HTR-8/SVneo (cell line): ENCODE measurements at places on chromosomes 7 and 10.
A peak's percentile ranks its signal among the peaks of the same experiment; 100 is the strongest.

GRCh38 chr10:69757553-69758309, 44.0 kb upstream of the COL13A1 start:
- DNase-seq, result no peak

GRCh38 chr10:43372765-43373361, 1.4 kb downstream of the FXYD4 start:
- DNase-seq, result no peak

DNA sequence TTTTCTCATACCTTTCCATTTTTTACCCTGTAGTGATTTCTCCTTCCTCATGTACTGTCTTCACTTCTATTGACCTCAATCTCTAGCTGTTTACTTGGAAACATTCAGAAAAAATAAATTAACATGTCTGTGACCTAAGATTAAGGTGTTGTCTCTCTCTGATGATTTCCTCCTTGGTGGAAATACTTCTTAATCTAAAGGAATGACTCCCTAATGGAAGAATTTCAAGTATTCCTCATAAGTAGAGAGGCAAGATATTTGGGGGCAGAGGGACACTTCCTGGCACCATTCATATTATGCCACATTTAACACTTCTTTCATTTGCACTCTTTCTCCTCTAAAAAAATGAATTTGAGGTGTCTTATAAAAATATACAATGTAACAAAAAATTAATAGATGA, 202.8 kb downstream of the NEBL start:
- DNase-seq, result no peak

DNA sequence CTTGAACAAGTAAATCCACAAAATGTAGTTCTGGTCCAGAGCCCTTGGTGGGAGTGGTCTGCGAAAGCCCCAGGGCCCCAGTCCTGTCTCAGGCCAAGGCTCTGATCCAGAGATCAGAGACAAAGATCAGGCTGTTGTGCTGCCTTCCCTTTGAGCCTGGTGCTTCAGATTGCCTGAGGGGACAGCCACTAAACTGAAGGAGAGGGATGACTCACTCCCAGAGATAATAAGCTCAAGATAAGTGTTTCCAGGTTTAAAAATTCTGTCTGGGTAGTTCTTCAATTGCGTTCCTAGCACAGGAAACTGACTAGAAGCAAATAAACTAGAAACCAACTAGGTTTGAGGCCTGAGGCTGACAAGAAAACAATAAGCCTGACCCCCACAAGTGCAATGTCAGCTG, 190.2 kb downstream of the RAMP3 start:
- peak; percentile 51 for DNase-seq

- DNase-seq, result peak; percentile 7
Observed at GRCh38 chr7:103573479-103574058, 127.6 kb upstream of the SLC26A5 start.

GRCh38 chr7:42014625-42015618, 222.1 kb downstream of the GLI3 start:
- DNase-seq, result peak; percentile 18

GRCh38 chr7:19305698-19306097, 160.5 kb upstream of the FERD3L start:
- no peak for DNase-seq

DNA sequence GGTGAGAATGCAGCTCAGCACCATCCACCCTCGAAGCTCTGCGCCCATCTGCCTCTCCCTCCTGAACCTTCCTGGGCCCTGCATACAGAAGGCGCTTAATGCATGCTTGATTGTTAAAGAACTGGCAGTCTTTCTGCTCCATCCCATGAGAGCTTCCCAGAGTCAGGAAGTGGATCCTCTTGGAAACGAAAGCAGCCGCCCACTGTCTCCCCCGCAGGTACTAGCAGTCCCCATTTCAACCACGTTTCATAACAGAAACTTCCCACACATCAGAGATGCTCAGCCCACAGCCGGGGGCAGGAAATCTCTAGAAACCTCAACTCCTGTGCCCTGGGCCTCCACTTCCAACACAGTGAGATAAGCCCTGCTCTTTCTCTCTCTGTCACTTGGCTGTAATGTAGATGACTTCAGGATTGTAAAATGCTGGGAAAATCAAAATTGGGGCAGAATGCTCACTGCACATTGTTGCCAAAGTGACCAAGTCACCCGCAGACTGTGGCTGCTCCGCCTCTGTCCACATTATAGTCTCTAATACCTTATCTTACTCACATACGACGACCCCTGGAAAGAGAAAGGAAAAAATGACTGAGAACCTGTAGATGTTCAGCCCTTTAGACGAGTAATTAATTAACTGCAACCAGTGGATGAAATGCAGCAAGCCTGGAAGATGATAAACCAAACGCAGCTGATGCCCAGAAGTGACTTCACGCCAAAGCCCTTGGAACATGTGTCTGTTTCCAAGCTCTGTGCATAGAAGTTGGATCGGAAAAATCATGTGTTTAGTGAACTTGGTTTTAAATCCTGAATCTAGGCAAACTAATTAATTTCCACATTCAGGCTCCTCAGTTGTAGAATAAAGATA, 28.5 kb downstream of the GSDME start:
- DNase-seq, result no peak

DNA sequence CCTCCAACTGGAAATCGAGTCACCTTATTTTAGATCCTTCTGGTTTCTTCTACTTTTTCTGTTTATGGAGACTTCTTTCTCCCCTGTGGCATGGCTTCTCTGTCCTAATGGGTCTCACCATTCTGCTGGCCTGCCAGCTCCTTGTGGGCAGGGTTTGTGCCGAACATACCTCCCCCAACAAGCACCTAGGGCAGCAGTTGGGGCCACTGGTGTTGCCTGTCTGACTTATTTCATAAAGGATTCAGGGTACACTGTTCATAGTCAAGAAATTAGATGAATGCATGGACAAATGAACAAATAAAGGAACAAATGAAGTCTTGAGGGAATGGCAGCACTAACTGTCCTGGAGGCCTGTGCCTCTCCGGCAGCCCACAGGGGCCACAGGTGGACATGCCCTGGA, 55.6 kb upstream of the DOCK1 start:
- DNase-seq, result no peak

DNA sequence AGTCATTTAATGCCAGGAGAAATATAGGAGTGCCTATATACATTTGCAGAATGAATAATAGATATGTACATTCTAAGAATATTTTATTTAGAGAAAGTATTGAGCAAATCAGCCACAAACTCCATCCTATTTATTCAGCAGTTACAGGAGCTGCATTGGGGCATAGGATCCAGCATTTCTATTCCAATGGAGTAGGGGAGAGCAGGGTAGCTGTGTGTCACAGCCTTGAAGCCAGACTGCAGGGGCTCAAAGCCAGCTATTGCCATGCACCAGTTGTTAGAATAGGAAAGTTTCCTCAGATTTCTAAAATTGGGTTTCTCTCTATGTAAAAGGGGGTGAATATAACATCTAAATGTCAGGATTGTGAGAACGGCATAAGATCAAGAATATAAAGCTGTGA, 116.8 kb upstream of the MYO3A start:
- DNase-seq, result no peak

DNA sequence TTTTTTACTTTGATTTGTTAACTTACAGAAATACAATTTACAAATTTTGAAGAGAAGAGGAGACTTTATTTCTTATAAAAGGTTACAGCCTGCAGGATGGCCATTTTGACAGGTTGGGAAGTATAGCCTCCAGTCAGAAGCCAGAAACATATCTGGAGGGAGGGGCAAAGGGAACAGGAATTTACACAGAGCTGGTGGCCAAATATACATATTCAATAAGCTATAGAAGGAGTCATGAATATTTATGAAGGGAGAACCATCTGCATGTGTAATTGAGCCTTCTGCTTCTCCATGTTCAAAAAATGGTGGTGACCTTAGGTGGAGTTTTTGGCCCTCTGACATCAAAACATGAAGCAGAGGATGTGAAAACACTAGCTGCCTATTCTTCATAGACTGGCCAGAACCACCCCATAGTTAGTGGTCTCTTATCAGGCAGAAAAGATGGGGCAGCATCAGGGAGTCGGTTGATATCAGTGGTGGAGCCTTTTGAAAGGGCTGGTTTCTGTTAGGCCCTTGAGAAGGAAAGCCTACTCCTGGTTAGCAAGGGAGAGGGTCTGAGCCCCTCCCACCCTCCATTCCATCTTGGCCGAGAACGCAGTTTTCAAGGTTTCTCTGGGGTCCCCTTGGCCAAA, 57.2 kb downstream of the ENTPD1 start:
- no peak for DNase-seq

DNA sequence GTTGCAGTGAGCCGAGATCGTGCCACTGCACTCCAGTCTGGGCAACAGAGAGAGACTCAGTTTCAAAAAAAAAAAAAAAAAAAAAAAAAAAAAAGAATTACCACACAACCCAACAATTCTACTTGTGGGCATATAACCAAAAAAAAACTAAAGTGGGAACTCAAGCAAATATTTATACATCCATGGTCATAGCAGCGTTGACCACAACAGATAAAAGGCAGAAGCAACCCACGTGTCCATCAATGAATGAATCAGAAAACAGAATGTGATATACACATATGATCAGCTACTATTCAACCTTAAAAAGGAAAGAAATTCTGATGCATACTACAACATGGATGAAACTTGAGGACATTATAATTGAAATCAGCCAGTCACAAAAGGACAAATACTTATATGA, 179.3 kb upstream of the NEBL start:
- no peak for DNase-seq

GRCh38 chr10:133440633-133441285, 13.0 kb upstream of the SCART1 start:
- DNase-seq, result no peak

- DNase-seq, result no peak
Observed at GRCh38 chr7:70402069-70402468, 729.9 kb upstream of the GALNT17 start.

- DNase-seq, result no peak
Observed at GRCh38 chr7:82247814-82248433, 195.7 kb downstream of the CACNA2D1 start.

DNA sequence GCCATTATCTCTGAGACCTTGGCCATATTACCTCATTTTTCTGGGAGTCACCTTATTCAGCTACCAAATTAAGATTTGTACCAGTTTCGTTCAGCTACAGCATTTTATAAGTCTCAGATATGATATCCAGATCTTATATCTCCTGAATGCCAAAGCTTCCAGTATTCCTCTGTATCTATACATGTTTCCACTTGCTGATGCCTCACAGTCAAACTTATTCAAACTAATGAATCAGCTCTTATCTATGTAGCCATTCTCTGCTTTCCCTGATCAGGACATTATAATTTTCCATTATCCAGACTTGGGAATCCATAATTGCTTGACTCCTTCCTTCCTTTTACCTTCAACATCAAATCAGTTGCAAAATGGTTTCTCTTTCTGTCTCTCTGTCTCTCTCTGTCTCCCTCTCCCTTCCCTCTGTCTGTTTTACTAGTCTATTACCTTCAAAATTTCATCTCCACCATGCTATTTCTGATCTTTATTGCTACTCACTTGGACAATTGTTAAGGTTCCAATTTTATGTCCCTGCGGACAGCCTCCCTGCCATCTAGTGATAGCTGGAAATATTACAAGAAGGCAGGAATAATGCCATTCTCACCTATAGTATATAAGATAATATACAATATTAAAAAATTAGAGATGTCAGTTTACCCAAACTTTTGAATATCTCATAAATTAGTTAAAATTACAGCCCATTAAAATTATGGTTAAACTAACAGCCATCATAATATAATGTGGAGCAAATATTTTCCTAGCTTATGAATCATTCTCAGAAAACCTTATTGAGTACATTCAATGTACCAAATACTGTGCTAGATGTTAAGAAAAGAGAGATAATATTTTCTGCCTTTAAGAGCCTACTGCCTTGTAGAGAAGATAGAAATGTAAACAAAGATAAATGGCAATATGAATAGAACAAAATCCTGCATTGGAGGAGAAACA, 89.8 kb downstream of the PCLO start:
- DNase-seq, result no peak

DNA sequence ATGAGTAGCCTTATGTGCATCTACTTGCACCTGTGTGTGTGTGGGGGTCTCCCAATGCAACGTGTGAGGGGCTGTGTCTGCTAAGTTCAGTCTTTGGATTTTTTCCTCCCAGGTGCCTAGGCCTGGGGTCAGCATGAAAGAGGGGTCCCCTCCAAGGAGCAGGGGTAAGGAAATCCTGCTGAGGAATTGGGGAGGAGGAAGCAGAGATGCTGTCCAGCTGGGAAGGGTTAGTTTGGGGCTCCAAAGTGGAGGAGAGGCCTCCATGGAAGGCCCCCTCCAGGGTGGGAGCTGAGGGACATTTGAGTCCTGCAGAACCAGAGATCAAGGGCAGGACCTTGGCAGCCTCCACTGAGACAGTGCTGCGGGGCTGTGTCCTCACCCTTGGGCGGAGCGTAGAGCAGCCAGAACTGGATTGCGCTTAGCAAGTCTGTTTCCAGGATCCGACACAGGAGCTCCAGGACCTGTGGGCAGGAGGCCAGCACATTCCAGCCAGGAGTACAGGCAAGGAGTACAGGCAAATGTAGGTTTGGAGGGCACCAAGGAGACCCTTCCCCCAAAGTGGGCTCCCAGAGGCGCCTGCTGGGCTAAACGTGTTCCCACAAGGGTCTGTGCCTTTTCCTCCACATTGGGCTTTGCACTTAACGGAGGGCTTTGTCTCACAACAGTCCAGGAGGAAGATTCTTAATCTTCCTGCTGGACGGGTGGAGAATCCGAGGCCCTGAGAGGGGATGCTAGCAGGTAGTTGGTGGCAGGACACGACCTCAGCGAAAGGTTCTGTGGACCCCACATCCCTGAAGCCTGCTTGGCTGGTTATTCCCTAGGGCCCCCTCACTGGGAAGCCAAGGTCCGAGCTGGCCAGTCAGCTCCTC, 10.1 kb downstream of the TBATA start:
- DNase-seq, result no peak

DNA sequence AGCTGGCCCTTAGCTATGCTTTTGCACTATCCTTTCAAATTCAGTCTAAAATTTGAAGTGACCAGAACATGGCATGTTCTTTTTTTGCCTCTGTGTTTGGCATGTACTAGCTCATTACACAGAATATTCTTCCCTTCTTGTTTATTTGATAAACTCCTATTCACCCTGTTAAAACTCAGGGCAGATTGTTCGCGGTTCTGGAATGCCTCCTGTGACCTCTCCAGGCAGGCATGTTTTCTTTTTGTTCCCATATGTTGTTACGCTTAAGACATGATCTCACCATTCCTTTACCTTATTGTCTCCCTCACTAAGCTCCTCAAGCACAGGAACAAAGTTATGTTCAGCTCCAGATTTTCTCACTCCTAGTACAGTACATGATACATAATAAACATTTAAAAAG, 181.7 kb downstream of the CCSER2 start:
- no peak for DNase-seq

DNA sequence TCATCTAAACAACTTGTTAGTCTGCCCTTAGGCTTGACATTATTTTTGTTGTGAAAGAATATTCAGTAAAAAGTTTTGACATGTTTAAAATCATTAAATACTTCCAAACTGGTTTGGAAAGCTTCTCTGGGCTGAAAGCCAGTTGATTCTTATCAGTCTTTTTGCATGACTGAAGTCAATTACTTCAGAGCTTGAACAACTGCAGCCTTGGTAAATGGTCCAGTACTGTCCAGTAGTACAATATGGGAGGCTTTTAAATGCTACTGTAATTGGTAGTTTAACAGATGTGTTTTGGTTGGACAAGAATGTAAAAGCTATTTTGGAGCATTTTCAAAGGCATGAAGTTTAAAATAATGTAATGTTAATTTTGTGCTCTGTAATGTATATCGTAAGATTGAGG, 103.4 kb downstream of the SDK1 start:
- DNase-seq, result peak; percentile 61

GRCh38 chr10:16867556-16867955, 50.3 kb upstream of the RSU1 start:
- DNase-seq, result peak; percentile 5

- DNase-seq, result no peak
Observed at GRCh38 chr7:100380196-100380595, 6.9 kb downstream of the PILRA start.
